ENCODE measurements at places on chromosomes 7 and 10.

GRCh38 chr10:61845196-61845949 lies 56.1 kb upstream of the ARID5B start:
- DNase-seq: no peak

GRCh38 chr7:69757981-69758430 lies 159.7 kb downstream of the AUTS2 start:
- no peak for DNase-seq

GRCh38 chr7:12893292-12893691 lies 205.9 kb downstream of the ARL4A start:
- no peak for DNase-seq

DNA sequence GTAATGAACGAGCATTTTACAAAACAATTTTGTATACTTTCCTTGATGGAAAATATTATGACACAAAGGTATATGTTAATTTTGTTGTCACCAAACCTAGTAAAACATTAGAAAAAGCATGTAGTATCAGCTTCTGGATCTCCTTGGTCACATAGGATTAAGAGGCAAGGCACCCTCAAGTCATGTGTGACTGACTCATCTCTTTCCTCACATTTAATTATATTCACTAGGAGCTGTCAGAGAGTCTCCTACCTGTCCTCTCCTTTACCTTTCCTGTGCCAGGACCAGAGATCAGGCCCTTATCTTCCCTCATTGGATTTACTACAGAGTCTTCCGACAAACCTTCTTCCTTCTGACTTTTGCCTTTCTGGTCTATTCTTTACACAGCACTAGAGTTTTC lies 111.3 kb upstream of the RPA3 start:
- DNase-seq: no peak

All from neural crest cell (in vitro differentiated cells).